ENCODE measurements at places on chromosomes 6 and 20.

DNA sequence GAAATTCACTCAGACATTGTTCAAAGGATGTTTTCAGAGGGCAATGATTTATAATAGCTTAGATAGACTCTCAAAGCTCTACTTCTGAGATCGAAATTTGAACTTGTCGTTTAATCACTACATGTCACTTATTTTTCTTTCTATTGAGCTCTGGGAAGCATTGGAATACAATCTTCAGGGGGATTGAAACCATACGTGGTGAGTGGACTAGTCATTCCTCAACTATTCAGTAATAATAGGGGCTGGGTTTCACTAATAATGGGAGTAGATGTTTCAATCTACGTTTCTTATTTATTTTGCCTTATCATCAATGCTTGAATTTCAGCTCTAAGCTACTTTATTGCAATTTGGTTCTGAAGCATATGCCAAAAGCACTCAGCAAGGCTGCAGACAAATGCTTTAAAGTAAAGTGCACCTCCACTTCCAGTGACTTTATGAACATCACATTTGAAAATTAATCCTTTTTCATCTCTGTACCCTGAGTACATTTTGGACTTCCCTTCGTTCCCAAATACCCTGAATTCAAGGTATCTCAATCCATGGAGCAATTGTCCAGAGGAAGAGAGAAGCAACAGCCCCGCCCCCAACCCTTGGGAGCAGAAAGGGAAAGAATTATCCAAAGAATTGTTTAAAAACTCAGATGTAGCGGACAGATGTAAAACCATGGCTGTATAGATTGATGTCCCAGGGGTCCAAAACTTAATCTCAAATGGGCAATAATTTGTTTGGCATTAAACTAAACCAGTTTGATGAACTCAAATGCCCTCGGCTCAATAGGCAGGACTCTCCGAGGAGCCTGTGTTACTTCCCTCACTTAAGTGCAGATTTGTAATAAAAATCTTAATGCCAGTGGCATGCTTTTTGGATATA is 68.1 kb downstream of the HFE start:
- peak; percentile 36 for DNase-seq

DNA sequence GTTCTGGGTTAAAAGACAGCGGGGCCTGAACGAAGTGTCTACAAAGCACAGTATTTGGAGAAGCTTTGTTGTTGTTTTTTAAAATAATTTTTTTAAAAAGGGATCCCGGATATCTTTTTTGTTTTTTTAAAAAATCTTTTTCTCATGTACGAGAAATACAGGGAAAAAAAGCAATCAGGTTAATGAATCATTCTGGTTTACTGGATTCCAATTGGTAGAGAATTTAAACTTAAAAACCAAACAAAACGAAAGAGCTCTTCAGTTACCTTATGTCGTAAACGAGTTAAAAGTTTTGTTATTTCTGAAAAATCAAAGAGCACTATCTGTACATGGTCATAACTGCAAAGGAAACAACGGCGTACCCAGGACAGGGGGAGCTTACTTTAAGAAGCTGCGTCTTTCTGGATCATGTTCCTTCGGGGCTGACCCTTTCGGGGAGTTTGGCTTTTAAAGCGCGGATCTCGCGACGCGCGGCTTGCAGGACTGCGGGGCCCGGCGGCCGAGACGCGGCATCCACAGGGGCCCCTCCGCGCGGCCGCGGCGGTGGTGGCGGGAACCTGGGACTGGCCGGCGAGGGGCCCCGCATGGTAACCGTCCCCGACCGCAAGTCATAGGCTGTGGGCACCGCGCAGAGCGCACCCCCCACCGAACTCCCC is 927 bp downstream of the IL20RA start:
- DNase-seq, result peak; percentile 43

DNA sequence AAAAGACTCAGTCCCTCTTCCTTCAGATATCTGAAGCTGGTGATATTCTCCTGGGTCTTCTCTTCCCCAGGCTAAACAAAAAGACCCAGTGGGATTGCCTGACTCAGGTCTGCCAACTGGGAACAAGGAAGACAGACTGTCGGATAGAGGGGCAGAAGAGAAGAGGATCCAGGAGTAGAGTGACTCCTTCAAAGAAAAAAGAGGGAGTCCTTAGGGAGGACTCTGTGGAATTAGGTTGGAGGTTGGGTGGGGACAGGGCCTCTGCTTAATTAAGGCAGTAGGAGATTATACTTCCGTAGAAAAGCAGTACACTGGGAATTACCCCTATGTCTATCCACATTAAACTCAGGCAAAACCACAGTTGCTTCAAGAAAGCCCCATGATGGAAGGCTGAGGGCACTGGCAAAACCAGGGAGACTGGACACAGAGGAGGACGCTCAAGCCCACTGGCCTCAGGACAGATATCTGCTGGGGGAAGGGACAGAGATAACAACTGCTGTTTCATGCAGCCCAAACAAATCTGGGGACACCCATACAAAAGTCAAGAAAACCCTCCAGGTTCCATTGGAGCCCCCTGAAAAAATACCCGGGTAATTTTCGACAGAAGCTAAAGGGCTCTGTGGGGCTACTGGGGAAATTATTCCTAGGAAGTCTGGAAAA is 5.7 kb downstream of the BCL2L1 start:
- DNase-seq, result no peak

GRCh38 chr20:50911716-50912115 is 19.5 kb downstream of the ADNP start:
- DNase-seq, result peak; percentile 47

Measured in GM10248 (cell line).